Urinary bladder (tissue), 4 donors: ENCODE measurements at places on chromosomes 6 and 20. TPM values are rescaled to one million over a fixed set of nuclear protein-coding genes. Genes with fewer than 3 reads are reported as not detected.

- DNase-seq = no peak
Measured at GRCh38 chr6:97361286-97361685, 78.3 kb upstream of the MMS22L start.

The CASP8AP2 gene
- polyA plus RNA-seq = 8.9 TPM

- DNase-seq = no peak
Measured at GRCh38 chr6:15362274-15363160, 116.6 kb downstream of the JARID2 start.

DNA sequence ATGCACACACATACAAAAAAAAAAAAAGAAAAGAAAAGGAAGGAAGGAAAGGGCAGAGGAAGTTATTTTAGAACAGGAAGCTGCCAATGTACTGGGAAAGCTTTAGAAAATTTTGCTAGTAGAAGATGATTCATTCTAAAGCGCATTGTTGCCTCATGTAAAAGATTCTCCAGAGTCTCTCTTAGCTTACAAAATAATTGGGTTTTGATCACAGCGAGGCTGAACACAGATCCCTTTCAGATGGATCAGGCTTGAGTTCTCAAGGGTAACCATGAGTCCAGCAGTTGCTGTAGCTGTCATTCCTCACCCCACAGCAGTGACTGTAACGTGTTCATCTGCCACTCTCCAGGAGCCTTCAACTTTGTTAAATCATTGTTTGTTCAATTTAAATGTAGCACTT lies 81.9 kb downstream of the PHACTR2 start:
- DNase-seq = no peak

The LTA gene
- polyA plus RNA-seq = 0.06 TPM

The TXLNB gene
- polyA plus RNA-seq = 0.58 TPM

- DNase-seq = peak; percentile 63
Measured at GRCh38 chr6:33744001-33744848, 2.5 kb downstream of the IP6K3 start.

The LTB gene
- polyA plus RNA-seq = 1.4 TPM

The SOX12 gene
- 11.1 TPM for polyA plus RNA-seq

- no peak for DNase-seq
Measured at GRCh38 chr6:112983713-112984261, 636.7 kb downstream of the RFPL4B start.

The TCP11 gene
- 0.15 TPM for polyA plus RNA-seq

DNA sequence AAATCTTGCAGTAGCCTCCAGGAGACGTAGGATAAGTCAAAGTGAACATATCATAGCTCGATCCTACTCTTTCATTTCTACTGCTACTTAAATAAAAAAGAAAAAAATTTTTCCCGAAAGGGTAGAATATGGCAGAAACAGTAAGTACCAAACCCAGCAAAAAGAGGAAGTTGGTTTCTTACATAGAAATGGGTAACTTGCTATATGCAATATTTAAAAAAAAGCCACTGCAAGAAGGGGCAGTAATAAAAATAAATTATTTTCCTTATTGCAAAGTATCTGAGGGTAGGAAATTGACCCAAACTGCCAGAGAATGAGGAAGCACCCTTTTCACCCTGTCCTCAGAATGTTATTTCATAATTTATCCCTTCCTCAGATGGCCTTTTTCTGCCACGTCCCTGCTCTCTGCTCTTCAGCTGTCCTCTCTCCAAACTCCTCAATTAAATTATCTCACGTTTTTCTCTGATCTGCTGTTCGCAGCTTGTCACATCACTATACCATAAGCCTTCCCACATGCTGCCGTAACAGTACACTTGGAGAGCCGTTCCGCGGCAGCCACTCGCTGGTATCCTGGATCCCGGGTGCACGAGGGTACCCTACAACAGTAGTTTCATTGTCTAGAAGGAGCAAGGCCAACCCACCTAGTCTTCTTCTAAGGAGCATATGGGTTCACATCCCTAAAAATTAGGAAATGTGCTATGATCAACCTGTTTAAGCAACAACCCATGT lies 149.6 kb downstream of the BACH2 start:
- no peak for DNase-seq

- DNase-seq = no peak
Measured at GRCh38 chr6:136137008-136137692, 113.0 kb downstream of the MTFR2 start.
